Stimulated activated CD4-positive, alpha-beta T cell treated with anti-CD3 and anti-CD28 coated beads, TNF-alpha, amount 100 ng/mL, for 1 hour (primary cell): ENCODE measurements at places on chromosomes 2 and 18.

DNA sequence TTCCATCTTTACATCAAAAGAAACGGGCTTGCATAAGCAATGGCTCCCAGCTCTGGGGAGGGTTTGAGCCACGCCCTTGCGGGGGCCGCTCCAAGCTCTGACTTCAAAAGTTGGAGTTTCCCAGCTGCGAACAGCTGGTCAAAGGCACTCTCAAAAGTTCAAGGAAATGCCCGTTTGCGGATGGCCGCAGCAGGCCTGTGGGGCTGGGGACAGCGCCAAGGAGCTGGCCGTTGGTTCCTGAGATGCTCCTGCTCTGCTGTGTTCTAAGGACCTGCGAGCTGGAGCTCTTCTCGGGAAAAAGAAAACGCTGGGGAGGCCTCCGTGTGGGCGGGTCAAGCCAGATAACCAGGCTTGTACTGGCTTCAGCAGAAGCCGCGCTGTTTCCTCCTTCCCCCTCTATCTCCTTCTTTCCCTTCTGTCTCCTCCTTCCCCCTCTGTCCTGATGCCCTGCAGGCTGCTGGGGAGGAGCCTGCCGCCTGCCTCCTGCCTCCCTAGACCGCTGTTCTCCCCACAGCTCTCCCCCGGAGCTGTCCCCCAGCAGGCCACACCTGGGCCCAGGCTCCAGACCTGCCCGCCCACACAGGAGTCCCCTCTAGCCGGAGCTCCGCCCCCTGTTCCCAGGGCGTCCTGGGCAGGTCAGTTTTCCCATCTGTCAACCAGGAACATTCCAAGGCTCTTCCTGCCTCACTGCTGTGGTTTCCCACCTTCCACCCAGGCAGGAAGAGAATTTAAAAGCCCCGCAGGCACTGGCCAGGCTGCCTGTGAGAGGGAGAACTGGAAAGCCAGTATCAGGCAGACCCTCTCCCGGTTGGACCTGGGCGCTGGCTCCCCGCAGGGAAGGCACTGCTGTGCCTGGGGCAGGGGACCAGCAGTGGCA is 14.1 kb downstream of the KLF11 start:
- no peak for DNase-seq

- DNase-seq: no peak
These were observed 202.0 kb downstream of the GLI2 start for GRCh38 chr2:120937686-120938044.

- DNase-seq: no peak
These were observed 69.7 kb downstream of the ZNF521 start for GRCh38 chr18:25282282-25282681.

DNA sequence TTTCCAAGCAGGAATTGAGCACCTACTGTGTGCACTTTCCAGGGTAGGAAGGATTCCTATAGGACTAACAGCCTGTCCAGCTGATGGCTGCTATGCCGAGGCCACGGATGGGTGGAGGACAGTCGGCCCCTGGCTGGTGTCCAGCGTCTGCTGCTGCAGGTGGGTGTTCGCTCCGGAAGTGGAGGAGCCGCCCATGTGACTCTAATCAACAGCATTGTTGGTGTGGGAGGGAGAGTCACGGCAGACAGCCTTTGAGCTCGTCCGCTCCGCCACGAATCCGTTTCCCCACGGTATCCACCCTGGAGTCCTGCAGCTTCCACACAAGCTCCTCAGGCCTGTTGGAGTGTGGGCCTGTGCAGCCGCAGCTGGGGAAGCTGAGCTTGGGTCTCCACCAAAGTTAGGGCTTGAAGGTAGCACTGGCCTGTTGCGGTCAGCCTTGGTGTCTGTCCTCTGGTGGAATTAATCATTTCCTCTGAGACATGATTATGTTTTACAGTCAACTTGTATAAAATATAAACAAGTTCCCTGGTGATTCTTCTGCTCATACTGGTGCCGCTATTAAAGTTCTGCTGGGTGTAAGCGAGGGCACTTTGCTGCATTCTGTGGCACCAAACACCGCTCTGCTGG is 185.9 kb upstream of the TPO start:
- no peak for DNase-seq

DNA sequence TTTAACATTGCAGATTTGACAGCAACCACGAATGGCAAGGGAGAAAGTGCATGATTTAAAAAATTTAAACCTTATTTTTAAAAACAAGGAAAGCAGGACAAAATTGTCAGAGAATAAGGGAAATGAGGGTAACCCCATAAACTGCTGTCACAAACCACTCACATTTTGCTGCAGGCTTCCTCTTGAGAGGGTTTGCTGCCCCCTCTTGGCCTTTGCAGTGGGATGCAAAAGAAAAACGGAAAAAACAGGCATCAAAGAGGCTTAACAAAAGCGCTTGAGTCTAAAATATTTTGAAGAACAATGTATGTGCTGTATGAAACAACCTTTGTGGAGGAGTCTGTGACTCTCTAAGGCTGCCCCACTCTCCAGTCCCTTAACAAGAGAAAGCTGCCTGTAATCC is 91.6 kb downstream of the TMX3 start:
- no peak for DNase-seq

GRCh38 chr2:96264656-96265348 is 995 bp downstream of the TMEM127 start:
- DNase-seq: no peak

DNA sequence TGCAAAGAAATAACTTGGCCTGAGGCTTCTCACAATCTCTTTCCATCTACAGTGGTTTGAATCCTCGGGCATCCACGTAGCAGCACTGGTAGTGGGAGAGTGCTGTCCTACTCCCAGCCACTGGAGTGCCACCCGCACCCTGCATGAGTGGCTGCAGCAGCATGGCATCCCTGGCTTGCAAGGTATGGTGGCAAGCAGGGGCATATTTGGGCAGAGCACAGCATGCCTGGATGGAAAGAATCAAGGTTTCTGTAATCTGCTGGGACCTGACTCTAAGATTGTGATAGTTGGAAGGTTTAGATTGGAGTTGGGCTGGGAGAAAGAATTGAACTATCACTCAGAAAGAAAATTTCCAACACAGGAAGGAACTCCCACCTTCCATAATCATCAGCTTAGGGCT is 4.0 kb downstream of the CAD start:
- DNase-seq: no peak

DNA sequence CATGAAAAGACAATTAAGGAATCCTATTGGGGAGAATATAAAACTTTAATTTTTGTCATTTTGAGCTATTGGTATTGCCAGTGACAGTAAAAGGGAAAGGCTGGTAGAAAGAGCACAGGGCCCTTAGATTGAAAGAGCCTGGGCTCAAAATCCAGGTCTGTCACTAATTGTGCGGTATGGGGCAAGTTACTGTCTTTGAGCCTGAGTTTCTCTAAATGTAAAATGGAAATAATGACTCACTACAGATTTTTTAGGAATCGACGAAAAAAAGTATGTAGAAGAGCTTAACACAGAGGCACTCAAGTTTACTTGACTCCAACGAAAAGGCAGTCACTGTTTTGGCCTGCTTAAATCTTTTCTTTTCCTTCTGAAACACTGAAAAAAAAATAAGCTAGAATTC is 7.0 kb downstream of the NDUFV2 start:
- no peak for DNase-seq

DNA sequence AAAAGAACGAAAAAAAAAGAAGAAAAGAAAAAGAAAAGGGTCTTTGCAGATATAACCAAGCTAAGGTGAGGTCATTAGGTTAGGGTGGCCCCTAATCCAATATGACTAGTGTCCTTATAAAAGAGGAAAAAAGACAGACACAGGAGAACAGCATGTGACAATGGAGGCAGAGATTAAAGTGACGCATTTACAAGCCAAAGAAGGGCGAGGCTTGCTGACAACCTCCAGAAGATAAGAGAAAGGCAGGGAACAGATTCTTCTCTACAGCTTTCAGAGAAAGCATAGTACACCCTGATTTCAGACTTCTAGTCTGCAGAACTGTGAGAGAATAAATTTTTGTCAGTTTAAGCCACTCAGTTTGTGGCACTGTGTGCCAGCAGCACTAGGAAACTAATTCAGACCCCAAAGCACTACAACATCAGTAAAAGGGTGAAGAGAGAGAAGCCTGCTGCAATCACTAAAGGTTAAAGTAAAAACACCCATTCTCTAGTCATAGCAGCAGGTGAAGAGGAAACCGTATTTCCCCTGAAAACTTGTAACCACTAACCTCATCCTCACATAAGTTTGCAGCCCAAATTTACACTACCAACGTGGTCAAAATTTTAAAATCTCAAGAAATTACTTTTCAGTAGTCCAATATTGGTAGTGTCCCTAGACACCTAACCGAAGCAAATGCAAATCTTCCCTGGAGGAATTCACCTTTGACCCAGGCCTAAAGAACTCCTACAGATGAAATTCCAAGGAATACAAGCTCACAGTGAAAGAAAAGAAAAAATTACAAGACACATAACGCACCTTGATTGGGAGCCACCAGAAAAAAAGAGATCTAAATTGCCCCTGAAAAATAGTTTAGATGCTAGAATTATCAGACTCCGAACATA is 17.5 kb downstream of the REEP1 start:
- DNase-seq: no peak

- DNase-seq: no peak
These were observed 138.2 kb downstream of the DPP10 start for GRCh38 chr2:114580691-114581090.

- DNase-seq: no peak
These were observed 419.4 kb downstream of the MEIS1 start for GRCh38 chr2:66854298-66854697.

DNA sequence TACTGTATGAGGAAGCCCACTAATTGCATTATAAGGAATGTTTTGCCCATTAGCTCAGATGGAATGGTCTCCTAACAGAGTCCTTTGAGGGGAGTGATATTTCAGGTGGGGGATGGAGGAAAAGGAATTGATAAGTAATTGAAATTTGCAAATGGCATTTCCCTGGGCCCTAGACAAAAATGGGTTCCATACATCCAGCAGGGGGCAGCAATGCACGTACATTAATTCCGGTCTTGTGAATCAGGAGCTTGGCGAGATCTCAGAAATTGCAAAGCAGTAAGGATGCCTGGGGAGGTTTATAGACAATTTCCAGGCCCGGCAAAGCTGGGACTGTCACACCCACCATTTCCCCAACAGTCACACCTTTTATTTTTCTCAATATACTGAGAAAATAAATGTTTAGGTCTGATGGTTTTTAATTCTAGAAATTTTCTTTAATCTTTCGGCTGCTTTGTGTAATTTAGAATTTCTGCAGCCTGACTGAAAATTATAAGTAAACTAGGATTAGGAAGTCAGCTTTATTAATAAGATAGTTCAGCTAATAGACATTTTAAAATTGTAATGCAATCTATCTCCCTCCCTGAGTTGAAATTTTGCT is 122.8 kb downstream of the LYPD1 start:
- no peak for DNase-seq
